ENCODE measurements at places on chromosomes 4 and X.

DNA sequence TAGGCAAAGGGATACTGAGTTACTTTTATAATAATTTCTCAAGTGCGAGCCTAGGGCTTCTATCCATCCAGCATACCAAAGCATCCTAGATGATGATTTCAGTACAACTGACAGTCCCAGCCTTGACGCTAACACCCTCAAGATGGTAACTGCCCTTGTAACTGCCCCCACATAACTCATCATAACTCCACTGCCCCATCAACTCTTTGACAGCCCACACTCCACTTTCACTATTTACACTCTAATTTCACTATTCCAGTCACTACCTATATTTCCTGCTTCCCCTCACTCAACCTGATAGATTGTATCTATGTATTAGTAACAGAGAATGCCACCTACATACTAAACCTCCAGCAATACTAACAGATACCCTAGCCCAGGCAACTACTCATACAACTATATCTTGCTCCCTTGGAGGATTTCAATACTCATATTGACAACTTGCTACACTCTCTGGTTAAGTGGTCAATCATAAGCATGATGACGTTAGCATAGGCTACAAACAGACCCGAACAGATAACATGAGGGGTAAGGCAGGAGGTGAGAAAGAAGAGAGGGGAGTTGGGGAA lies 65.0 kb downstream of the HUWE1 start:
- no peak for DNase-seq

GRCh38 chr4:185534511-185534865 lies 819 bp downstream of the PDLIM3 start:
- DNase-seq = no peak

- no peak for DNase-seq
These were observed 60.7 kb upstream of the PGM2 start for GRCh38 chr4:37765741-37766140.

- DNase-seq = no peak
These were observed 76.3 kb downstream of the DCHS2 start for GRCh38 chr4:154415313-154415712.

DNA sequence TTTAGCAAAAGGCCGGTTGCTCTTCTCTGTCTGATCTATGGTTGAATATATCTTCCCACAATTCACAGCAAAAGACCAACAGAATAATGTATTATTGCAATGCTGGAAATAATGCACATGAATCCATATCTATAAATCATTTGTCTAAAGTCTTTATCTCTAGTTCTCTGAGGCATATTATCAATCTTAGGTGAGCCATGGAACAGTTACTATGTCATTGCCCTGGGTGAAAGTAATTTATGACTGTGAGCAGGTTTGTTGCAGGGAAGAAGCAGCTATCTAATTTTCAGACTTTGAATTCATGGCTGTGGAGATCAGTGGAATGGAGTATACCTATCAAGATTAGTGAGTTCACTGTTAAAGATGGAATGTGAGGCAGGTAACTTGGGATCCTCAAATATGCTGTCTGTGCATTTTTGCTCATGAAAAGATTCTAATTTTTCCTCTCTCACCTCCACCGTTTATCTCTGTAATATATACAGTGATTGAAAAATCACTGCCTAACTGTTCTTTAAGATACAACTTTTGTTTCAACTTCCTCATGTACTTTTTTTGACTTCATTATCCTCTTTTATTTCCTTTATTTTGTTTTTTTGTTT lies 256.8 kb upstream of the ARSJ start:
- DNase-seq = no peak

GRCh38 chr4:48653217-48654014 lies 126.7 kb downstream of the FRYL start:
- no peak for DNase-seq

All from kidney capillary endothelial cell (primary cell).